Stimulated activated CD8-positive, alpha-beta memory T cell treated with anti-CD3 and anti-CD28 coated beads, Interleukin-15, amount 100 ng/mL, for 24 hours (primary cell): ENCODE measurements at places on chromosomes 6 and 20.

DNA sequence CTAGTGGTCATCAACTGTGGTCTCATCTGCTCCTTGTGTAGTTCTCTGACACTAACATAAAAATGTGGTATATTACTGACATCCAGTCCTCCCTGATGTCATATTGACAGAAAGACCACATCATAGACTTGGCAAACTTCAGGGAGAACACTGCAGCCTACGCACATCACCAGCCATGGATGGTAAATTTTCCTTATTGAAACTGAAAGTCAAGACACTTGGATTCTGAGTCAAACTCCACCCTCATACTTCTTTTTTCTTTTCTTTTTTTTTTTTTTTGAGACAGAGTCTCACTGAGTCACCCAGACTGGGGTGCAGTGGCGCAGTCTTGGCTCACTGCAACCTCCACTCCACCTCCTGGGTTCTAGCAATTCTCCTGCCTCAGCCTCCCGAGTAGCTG is 25.4 kb downstream of the NDRG3 start:
- DNase-seq: no peak

- DNase-seq: no peak
Observed at GRCh38 chr6:126531840-126532239, 191.9 kb downstream of the CENPW start.

- no peak for DNase-seq
Observed at GRCh38 chr6:44738601-44739146, 351.2 kb downstream of the CDC5L start.

DNA sequence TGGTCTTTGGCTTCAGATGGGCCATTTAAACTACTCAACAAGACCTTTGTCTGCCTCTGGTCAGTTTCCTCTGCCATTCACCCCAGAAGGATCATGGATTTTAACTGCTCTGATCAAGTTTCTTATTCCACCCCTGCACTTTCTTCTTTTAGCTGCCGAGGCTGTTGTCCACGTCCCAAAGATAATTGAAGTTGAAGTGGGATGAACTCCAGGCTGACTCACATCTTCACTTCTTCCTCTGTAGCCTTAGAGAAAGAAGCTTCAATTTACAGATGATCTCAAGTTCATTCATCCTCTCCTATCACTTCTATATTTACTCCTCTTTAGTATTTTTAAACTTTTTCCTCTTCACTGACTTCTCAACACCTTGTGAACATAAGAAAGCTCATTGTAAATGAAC is 651.6 kb downstream of the UTRN start:
- DNase-seq: no peak

- no peak for DNase-seq
Observed at GRCh38 chr6:50889935-50890334, 71.3 kb downstream of the TFAP2B start.

GRCh38 chr6:56448046-56448445 is 194.6 kb downstream of the DST start:
- no peak for DNase-seq

DNA sequence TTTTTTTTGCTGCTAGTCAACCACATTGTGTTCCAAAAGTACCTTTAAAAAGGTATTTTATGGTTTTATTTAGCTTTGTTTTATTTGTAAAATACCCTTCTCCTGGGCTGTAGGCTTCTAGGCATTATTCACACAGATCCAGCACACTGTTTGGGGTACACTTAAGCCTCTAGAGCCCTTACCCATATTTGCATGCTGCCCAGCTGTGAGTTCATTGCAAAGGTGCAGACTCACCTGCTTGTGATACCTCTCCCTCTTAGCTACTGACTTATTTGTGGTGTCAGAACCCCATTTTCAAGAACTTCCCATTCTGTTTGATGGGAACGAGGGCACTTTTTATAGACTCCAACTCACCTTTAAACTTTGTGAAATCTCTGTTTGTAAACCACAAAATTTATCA is 69.8 kb downstream of the RIN2 start:
- no peak for DNase-seq

- DNase-seq: no peak
Observed at GRCh38 chr6:36716476-36717093, 19.0 kb downstream of the RAB44 start.

DNA sequence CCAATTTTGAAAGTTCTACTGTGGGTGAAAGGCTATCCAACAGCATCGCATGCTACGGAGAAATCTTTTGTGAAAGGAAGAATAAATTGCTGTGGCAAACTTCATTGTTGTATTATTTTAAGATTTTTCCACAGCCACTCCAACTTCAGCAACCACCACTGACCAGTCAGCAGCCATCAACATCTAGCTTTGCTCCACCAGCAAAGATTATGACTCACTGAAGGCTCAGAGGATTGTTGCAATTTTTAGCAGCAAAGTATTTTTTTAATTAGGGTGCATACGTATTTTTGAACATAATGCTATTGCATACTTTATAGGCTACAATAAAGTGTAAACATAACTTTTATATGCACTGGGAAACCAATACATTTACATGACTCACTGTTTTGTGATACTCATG is 493.5 kb downstream of the TFAP2A start:
- DNase-seq: no peak

GRCh38 chr20:49641683-49642656 is 71.7 kb downstream of the B4GALT5 start:
- no peak for DNase-seq

GRCh38 chr6:139888681-139889122 is 514.3 kb upstream of the CITED2 start:
- no peak for DNase-seq

- no peak for DNase-seq
Observed at GRCh38 chr6:126388104-126388598, 48.2 kb downstream of the CENPW start.

GRCh38 chr6:41726876-41727275 is 8.5 kb downstream of the TFEB start:
- no peak for DNase-seq

GRCh38 chr6:90294614-90294988 is 2.0 kb downstream of the BACH2 start:
- DNase-seq: no peak

- DNase-seq: no peak
Observed at GRCh38 chr6:111806165-111806547, 67.1 kb downstream of the FYN start.

GRCh38 chr6:11203306-11204004 is 29.0 kb downstream of the NEDD9 start:
- DNase-seq: no peak

GRCh38 chr6:160520043-160520904 is 143.8 kb downstream of the LPA start:
- DNase-seq: peak; percentile 74

DNA sequence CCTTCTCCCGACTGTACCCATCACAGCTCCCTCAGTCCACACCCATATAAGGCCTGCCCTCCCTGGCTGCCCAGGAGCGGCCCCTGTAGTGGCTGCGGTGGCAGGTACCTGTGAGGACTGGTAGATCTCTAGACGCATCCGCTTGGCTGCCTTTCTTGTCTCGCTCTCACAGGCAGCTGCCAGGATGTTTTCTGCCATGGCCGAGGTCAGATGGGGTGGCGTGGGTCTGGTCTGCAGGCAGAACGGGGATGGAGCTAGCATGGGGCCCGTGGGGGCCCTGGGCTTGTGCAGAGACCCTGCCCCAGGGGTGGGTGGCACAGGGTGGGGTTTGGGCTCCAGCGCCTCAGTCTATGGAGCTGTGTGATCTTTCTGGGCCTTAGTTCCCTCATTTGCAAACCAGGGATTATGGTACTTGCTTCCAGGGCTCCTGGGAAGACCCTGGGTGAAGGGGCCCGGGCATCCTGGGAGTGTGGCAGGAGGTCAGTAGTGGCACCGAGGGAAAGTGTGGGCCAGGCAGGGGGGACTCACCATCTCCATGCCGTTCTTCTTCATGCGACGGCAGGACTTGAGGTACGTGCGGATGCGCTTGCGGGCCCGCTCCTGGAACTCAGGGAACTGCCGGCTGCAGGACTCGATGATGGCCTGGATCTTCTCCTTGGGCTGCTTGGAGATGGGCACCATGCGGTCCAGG is 94.8 kb downstream of the ASXL1 start:
- no peak for DNase-seq

- DNase-seq: no peak
Observed at GRCh38 chr6:4846387-4846786, 70.2 kb downstream of the CDYL start.
